Upper lobe of left lung (tissue), 6 donors: ENCODE measurements at places on chromosomes 13 and 19. TPM values are rescaled to one million over a fixed set of nuclear protein-coding genes. Genes with fewer than 3 reads are reported as not detected.
A peak's percentile ranks its signal among the peaks of the same experiment; 100 is the strongest.

- DNase-seq, result peak; percentile 55
- peak within 1 kb of the TSS; percentile 54 for H3K4me3 ChIP-seq
- H3K36me3 ChIP-seq, result no peaks in the 10 kb centered on the region
- peak within 1 kb of the TSS; percentile 84 for H3K27ac ChIP-seq
Observed at GRCh38 chr19:49335071-49335783, at the start of gene CD37. Gene CD37, plus strand, starts transcription at chr19:49335406. Its CDS starts 135 bp downstream, at chr19:49335541.

DNA sequence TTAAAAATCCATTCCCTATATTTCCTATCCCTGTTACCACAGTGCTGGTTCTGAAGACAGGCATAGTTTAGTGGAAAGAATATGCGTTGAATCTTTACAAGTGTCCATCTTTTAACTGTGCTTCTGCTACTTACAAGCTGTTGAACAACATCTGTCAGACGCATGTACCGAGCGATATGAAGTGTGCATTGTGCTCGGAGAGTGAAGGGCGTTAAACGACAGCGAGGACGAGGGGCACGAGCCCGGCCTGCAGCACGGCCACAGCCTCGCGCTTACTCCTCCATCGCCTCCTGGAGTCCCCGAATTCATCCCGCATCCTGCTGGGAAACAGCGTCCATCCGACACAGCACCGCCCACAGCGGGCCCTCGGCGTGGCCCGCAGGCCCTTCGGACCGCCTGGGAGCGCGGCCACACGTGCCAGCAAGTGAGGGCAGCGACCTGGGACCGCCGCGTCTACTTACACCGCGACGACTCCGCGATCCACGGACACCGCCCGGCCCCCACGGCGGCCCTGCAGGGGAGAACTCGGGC is 514 bp downstream of the PCID2 start:
- peak overlapping the region; percentile 95 for H3K4me3 ChIP-seq
- H3K36me3 ChIP-seq, result peaks cover 4% of the 10 kb centered on the region
- no peak for DNase-seq
- H3K4me1 ChIP-seq, result peaks cover 58% of the 10 kb centered on the region
- peak overlapping the region; percentile 99 for H3K27ac ChIP-seq
- no peaks in the 10 kb centered on the region for H3K27me3 ChIP-seq

- H3K4me1 ChIP-seq, result no peaks in the 10 kb centered on the region
- no peak for DNase-seq
- H3K4me3 ChIP-seq, result no peak overlapping the region
- H3K36me3 ChIP-seq, result peaks cover 35% of the 10 kb centered on the region
- no peaks in the 10 kb centered on the region for H3K27me3 ChIP-seq
Observed at GRCh38 chr19:49200238-49200862, 42.8 kb downstream of the TRPM4 start.

DNA sequence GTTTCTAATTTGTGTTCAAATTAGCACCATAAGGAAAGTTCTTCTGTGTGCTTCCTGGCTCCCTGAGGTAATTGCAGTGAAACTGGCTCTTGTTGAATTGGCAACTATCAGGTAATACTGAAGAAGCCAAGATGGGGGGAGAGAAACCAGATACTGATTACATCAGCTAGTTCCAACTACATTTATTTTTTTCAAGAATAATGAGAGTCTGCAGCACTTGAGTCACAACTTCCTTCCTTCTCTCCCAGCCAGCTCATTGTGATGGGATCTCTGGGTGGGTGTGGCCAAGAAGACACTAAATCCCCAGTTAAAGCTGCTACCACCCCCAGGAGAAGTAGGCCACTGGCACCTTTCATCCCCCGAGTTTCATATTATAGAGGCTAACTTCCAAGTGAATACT is 100.7 kb upstream of the RXFP2 start:
- no peaks in the 10 kb centered on the region for H3K27me3 ChIP-seq
- no peaks in the 10 kb centered on the region for H3K36me3 ChIP-seq
- no peaks in the 10 kb centered on the region for H3K4me1 ChIP-seq
- H3K27ac ChIP-seq, result no peak overlapping the region
- no peak for DNase-seq

The OR7C1 gene
- total RNA-seq, result not detected
